ENCODE measurements at places on chromosomes 13 and 19.
A peak's percentile ranks its signal among the peaks of the same experiment; 100 is the strongest.

DNA sequence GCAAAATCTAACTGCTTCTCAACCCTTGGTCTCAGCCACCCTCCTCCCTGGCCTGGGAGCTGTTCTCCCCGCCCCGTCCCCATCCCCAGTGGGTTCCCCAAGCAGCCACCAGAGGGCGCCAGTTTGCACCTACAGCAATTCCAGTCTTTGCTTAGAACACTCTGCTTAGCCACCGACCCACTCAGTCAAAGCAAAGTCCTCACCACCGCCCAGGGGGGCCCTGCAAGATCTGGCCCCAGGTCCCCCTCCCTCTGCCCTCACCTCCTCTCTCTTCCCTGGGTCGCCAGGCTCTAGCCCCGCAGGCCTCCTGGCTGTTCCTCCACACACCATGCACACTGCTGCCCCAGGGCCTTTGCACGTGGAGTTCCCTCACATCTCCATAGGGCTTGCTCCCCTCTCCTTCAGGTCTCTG is 12.4 kb downstream of the TMEM143 start:
- peak; percentile 66 for DNase-seq

GRCh38 chr19:6056282-6056741 is 54.0 kb downstream of the RFX2 start:
- DNase-seq, result no peak

DNA sequence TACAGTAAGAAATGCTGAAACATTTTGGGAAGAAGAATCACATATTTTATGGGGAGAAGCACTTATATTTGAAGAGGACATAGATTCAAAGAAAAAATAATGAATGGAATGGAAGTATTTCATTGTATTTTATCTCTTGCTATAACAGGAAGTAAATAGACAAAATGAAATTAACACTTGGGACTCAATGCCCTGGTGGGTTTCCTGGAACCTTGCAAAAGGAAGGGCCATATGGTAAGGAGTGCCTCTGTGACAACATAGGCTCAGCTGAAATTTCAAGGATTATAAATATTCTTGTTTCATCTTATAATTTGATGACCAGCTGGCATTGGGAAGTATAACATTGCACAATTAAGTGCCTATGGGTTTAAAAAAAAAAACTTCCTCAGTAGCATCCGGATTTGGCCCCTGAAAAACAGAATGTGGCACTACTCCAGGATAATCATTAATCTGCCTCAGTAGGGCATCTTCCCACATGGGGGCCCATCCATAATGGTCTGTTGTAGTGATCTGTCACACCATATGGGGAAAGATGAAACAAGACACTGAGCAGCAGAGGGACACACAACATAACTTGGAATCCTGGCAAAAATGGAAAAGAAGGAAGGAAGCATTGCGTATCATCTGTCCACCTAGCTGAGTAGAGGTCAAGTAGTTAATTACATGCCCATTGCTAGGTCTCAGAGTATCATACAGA is 321.6 kb downstream of the NDFIP2 start:
- DNase-seq, result no peak

GRCh38 chr19:52638601-52639000 is 446 bp upstream of the ZNF83 start:
- DNase-seq, result no peak

DNA sequence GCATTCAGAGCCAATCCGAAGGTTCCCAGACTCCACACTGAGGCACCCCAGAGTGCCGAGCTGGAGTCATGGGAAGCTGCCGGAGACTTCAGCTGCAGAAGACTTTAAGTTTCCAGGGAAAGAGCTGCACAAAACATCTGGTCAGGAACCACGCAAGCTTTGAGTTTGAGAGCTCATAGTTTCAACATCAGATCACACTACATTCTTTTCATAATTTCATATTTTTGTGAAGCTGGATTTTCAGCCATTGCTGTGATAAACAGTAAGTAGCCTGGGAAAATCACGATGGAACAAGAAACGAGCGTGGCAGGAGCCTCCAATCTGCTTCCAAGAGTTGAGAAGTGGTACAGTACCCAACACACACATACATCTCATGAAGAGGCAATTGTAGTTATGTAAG is 25.5 kb upstream of the ATP12A start:
- no peak for DNase-seq

DNA sequence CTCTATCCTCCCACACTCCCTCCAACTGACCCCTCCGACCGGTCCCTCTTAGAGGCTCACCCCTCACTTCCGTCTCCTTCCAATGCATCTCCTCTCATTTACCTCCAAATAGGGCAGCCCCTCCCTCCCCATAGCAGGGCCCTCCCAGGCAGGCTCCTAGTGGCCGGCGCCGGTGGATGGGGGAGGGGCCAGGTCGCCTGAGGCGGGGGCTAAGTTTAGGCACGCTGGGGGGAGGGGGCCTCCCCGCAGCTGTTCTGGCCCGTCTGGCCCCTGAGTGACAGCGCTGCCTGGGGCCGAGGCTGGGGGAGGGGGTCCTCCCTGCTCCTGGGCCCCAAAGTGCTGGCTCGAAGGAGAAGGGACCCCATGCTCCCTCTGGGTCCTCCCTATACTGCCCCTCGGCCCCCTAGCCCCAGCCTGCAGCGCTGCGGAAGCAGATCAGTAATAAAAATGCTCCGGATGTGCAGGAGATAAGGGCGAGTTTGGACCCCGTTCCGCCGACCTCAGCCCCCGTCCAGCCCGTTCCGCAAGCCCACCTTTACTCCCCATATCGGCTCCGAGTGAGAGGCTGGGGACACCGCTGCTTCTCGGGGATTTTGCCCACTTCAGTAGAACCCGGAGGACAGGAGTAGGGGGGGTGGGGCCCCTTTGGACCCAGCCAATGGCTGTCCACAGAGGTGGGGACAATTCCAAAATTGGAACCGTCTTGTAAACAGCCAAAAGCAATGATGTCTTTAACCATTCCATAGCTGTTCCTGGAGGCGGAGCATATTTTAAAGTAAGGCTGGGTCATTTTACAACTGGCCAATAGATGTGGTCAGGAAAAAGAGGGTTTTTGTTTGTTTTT is 4.0 kb downstream of the RTN2 start:
- no peak for DNase-seq

- no peak for DNase-seq
Measured at GRCh38 chr13:111121506-111121905, 6.4 kb downstream of the ARHGEF7 start.

DNA sequence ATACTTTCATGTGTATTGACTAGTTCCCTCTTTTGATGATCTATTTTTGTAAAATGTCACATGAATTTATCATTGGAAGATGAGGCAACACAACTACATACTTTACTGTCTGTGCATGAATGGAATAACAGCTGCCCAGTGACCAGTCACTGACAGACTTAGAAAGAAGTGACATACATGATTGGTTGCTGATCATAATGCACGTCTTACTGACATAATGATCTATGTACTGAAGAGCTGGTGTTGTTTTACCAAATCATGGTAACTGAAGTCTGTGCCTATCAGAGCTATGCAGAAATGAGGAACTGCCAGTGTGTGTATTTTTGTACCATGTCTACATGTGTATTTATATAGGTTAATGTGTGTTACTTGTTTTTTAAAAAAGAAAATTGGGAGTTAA is 26.5 kb downstream of the GPR18 start:
- DNase-seq, result no peak

GRCh38 chr13:73039201-73040108 is 19.4 kb upstream of the KLF5 start:
- DNase-seq, result no peak

- no peak for DNase-seq
Measured at GRCh38 chr19:41699231-41699967, 9.0 kb upstream of the CEACAM5 start.

DNA sequence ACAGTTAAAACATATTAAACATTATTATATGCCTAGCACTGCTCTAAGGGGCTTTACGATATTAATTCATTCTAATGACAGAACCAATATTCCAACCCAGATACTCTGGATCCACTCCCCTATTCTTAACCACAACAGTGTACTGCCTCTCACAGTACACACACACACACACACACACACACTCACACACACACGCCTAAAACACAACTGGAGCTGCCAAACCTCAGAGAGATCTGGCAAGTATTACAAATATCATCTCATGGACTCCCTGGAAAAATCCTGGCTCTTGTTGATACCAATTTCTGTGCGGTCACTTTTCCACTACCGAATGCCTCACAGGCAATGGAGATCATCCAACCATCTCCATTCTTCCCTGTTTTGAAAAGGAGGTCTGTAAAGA is 1.3 kb downstream of the ZNF780A start:
- DNase-seq, result no peak

- DNase-seq, result no peak
Measured at GRCh38 chr19:13154241-13154778, 4.1 kb downstream of the IER2 start.
